HFFc6 (cell line): ENCODE measurements at places on chromosomes 7 and 10. TPM values are rescaled to one million over a fixed set of nuclear protein-coding genes. Genes with fewer than 3 reads are reported as not detected.
A peak's percentile ranks its signal among the peaks of the same experiment; 100 is the strongest.

DNA sequence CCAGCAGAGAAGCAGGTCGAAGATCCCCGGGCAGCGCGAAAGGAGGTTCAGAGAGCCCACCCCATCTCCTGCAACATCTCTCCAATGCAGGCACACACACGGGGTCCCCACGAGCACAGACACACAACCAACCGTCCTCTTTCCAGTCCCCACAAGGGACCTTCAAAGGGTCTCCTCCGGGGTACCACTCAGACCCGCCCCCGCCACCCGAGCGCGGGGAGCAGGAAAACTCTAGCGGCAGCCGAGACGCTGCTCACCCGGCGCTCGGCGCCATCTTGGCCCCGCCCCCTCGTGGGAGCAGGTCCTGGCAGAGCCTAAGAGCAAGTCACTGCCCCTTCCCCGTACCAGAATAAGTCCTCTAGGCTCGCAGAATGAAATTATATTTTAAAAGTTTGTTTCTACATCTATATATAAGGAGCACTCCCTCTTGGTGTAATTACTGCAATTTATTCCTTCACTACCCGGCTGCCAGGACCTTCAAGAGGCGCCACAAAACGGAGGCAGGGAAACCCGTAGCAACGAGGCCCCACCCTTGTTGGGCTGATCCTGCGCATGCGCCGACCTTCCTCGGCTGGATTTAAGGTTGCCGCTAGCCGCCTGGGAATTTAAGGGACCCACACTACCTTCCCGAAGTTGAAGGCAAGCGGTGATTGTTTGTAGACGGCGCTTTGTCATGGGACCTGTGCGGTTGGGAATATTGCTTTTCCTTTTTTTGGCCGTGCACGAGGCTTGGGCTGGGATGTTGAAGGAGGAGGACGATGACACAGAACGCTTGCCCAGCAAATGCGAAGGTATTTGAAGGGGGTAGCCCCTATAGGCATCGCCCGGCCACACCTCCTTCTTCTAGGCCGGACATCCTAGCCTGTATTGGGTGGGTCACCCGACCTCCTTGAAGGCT lies at the start of the genes CNPY4 and TAF6:
Gene CNPY4 (plus strand): TSS at position 563 of the 898 bp plus-strand sequence. CDS start 111 bp downstream, at position 674.
Gene TAF6 (minus strand): TSS at position 287 of the 898 bp plus-strand sequence. CDS start 5,149 bp downstream, outside the sequence.
- no peaks in the 10 kb centered on the region; the same call in 1 of the 2 replicates for H3K27me3 ChIP-seq
- peak within 1 kb of the TSS; percentile 97 for H3K4me3 ChIP-seq
- DNase-seq = peak; percentile 92
- peaks cover 8% of the 10 kb centered on the region for H3K4me1 ChIP-seq
- peak within 1 kb of the TSS; percentile 98 for H3K27ac ChIP-seq
- H3K36me3 ChIP-seq = peaks cover 21% of the 10 kb centered on the region

ELFN1 gene
- total RNA-seq = 1.6 to 3.9 TPM (median 3.3 TPM) in 3 replicates

- no peak overlapping the region for H3K27ac ChIP-seq
- H3K27me3 ChIP-seq = no peaks in the 10 kb centered on the region
- H3K4me1 ChIP-seq = peaks cover 4% of the 10 kb centered on the region
- no peaks in the 10 kb centered on the region for H3K36me3 ChIP-seq
- no peak for DNase-seq
Observed at GRCh38 chr10:79473496-79474095, 28.2 kb upstream of the ZCCHC24 start.

- H3K4me3 ChIP-seq = no peak overlapping the region
- H3K4me1 ChIP-seq = peaks cover 21% of the 10 kb centered on the region
- peaks cover 12% of the 10 kb centered on the region for H3K27me3 ChIP-seq
Observed at GRCh38 chr10:78715435-78715834, 353.3 kb upstream of the ZMIZ1 start.

CNPY1 gene
- not detected in 3 replicates for total RNA-seq

- H3K27me3 ChIP-seq = no peaks in the 10 kb centered on the region; the same call in 1 of the 2 replicates
- peaks cover 46% of the 10 kb centered on the region for H3K4me1 ChIP-seq
- H3K4me3 ChIP-seq = no peak overlapping the region
- peaks cover 5% of the 10 kb centered on the region; the same call in 1 of the 2 replicates for H3K36me3 ChIP-seq
- H3K27ac ChIP-seq = 0 out of 2 replicates have a peak overlapping the region, but pooled peaks have one; percentile 4
- no peak for DNase-seq
Observed at GRCh38 chr7:103626776-103627175, 180.8 kb upstream of the SLC26A5 start.

DNA sequence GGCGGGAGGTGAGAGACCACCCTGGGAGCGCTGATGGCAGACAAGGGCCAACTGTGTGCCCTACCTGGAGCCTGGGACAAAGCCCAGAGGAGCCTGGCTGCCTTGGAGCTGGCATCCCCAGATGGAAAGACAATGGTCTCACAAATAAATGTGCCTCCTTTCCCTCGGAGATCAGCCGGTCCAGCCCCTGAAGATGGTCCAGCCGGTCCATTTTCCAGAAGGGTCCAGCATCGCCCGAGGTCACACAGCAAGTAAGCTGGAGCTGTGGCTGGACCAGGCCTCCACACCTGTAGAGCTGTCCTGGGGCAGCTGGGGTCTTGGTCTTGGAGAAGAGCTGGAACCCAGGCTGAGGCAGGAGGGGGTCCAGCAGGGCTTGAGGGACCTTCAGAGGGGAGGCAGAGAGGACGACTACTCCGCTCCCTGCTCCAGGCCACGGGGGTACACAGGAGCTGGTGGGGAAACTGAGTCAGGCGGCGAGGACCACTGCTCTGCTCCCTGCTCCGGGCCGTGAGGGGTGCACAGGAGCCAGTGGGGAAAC lies 3.6 kb downstream of the ELFN1 start:
- no peak overlapping the region for H3K4me3 ChIP-seq
- DNase-seq = no peak
- peaks cover 6% of the 10 kb centered on the region; the same call in 1 of the 2 replicates for H3K27me3 ChIP-seq
- H3K36me3 ChIP-seq = no peaks in the 10 kb centered on the region
- H3K27ac ChIP-seq = no peak overlapping the region

TYW1 gene
- 15.0 to 18.1 TPM (median 16.5 TPM) in 3 replicates for total RNA-seq

ATP6V0A4 gene
- total RNA-seq = 0.58 to 1.1 TPM (median 0.65 TPM) in 3 replicates

GRCh38 chr7:129163875-129164544 lies 19.5 kb downstream of the TSPAN33 start:
- H3K4me3 ChIP-seq = no peak overlapping the region
- no peak overlapping the region for H3K27ac ChIP-seq
- peak; percentile 49 for DNase-seq
- H3K27me3 ChIP-seq = peaks cover 34% of the 10 kb centered on the region
- H3K4me1 ChIP-seq = no peaks in the 10 kb centered on the region
- H3K36me3 ChIP-seq = no peaks in the 10 kb centered on the region

- no peak overlapping the region for H3K27ac ChIP-seq
- H3K36me3 ChIP-seq = peaks cover 9% of the 10 kb centered on the region; the same call in 1 of the 2 replicates
- H3K4me1 ChIP-seq = no peaks in the 10 kb centered on the region
Observed at GRCh38 chr10:128867210-128867609, 599.8 kb upstream of the MGMT start.

CLRN3 gene
- not detected in 3 replicates for total RNA-seq

PRKG1 gene
- 9.3 and 11.1 TPM in 2 replicates for total RNA-seq

C10orf53 gene
- not detected in 3 replicates for total RNA-seq

NPTX2 gene
- not detected in 3 replicates for total RNA-seq

GRCh38 chr10:101894266-101894665 lies 50.7 kb upstream of the KCNIP2 start:
- no peak overlapping the region for H3K4me3 ChIP-seq
- H3K4me1 ChIP-seq = peaks cover 46% of the 10 kb centered on the region
- H3K27ac ChIP-seq = no peak overlapping the region
- DNase-seq = no peak
- H3K27me3 ChIP-seq = peaks cover 2% of the 10 kb centered on the region; the same call in 1 of the 2 replicates

DNA sequence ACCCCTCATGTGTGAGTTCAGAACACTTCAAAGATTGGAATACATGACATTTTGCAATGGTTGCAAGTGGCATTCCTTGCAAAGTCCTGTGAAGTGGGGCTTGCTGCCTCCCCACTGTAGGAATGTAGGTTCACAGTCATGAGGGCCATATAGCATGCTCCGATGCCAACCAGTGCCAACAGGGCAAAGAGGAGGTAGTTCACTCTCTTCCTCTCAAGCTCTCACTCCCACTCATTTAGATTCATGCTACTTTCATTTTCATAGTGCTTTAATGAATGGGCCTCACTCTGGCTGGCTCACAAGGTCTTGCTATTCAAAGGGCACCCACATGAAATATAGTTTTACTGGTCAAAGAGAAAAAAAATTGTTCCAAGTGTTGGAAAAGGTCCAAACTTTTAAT lies 169.9 kb upstream of the AOAH start:
- no peaks in the 10 kb centered on the region for H3K36me3 ChIP-seq
- no peak overlapping the region for H3K4me3 ChIP-seq
- DNase-seq = no peak
- H3K27ac ChIP-seq = no peak overlapping the region
- no peaks in the 10 kb centered on the region for H3K4me1 ChIP-seq

- DNase-seq = no peak
- H3K4me1 ChIP-seq = no peaks in the 10 kb centered on the region
- no peak overlapping the region for H3K4me3 ChIP-seq
- no peak overlapping the region for H3K27ac ChIP-seq
- H3K27me3 ChIP-seq = 0 out of 2 replicates have a peak, but pooled peaks cover 1% of the 10 kb centered on the region
Observed at GRCh38 chr10:8463853-8464252, 409.4 kb downstream of the GATA3 start.

DNA sequence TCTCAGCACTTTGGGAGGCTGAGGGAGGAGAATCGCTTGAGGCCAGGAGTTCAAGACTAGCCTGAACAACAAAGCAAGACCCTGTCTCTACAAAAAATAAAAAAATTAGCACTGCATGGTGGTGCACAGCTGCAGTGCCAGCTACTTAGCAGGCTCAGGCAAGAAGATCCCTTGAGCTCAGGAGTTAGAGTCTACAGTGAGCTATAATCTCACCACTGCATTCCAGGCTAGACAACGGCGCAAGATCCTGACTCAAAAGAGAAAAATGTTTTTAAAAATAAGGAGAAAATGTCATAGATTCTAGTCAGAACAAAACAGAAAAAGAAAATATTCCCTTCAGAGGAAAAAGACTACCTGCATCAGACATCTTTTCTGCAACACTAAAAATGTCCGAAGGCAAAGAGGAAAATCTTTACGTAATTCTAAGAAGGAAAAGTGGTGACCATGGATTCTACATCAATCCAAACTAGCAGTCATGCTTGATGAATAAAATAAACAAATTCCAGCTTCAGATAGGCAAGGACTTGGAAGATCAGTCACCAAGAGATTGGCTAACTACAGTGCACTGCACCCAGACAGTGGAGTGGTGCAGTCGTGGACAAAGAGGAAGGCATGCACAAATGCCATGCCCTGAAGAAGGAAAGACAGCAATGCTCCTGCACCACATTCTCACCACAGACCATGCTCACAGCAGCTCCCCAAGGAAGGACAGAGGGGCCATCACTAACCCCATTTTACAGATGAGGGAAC lies 54.3 kb downstream of the ERCC6 start:
- no peaks in the 10 kb centered on the region; the same call in 1 of the 2 replicates for H3K27me3 ChIP-seq
- H3K36me3 ChIP-seq = peaks cover 42% of the 10 kb centered on the region
- peaks cover 55% of the 10 kb centered on the region for H3K4me1 ChIP-seq
- H3K27ac ChIP-seq = peak overlapping the region; percentile 73

DNA sequence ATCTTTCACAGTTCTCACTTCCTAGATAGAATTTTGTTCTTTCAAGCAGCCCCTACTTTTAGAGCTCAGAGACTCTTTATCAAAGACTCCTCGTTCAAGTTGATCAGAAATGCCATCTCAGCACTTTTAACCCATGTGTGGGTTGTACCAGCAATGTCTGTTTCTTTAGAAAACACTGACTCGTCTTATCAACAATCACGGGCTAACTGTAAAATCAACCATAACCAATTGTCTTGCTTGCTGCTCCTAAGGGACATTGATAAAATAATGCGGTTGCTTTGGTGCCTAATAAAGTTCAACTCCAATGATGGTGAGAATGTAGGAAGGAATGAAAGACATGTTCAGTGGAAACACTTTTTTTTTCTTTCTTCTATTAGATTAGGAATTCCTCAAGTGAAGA lies 12.9 kb upstream of the CDK6 start:
- no peak for DNase-seq
- H3K36me3 ChIP-seq = no peaks in the 10 kb centered on the region; the same call in 1 of the 2 replicates
- no peak overlapping the region for H3K4me3 ChIP-seq

DNA sequence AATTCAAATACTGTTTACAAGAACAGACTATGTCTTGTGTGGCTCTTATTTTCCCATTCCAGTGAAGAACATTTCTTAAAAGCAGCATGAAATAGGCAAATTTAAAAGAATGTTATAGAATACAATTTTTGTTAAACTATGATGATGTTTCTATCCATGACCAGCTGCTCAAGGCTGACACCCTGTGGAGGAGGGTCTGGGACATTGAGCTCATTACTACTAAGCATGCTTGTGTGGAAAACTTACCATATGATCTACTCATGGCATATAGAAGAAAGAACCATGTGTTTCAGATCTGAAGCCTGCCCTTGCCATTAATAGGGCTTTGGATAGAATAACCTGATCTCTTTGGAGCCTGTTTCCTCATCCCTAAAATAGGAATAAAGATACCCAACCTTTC lies 125.0 kb downstream of the FOXP2 start:
- H3K27me3 ChIP-seq = peaks cover 1% of the 10 kb centered on the region; the same call in 1 of the 2 replicates
- H3K36me3 ChIP-seq = no peaks in the 10 kb centered on the region
- H3K4me3 ChIP-seq = no peak overlapping the region

- peaks cover 10% of the 10 kb centered on the region for H3K36me3 ChIP-seq
- DNase-seq = no peak
- no peak overlapping the region for H3K4me3 ChIP-seq
- H3K27ac ChIP-seq = no peak overlapping the region
Observed at GRCh38 chr10:121998462-121998861, 9.5 kb downstream of the TACC2 start.

DNA sequence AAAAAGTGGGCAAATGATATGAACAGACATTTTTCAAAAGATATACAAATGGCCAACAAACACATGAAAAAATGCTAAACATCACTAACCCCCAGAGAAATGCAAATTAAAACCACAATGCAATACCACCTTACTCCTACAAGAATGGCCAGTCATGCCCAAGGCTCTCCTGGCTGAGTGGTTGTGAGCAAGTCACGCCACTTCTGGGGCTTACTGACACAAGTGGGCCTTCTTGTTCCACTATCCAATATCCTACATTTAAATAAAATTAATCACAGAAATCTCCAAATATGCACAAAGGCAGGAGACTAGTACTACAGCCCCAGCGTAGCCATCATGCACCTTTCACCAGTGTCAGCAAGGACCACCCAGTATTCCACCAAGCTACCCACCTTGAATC lies 181.9 kb downstream of the TNS3 start:
- DNase-seq = no peak
- H3K4me3 ChIP-seq = no peak overlapping the region
- peaks cover 8% of the 10 kb centered on the region; the same call in 1 of the 2 replicates for H3K4me1 ChIP-seq
- no peak overlapping the region for H3K27ac ChIP-seq
- H3K36me3 ChIP-seq = peaks cover 41% of the 10 kb centered on the region

GRCh38 chr10:45155784-45156183 lies 155.1 kb downstream of the ZNF22 start:
- H3K36me3 ChIP-seq = no peaks in the 10 kb centered on the region
- H3K27me3 ChIP-seq = peaks cover 5% of the 10 kb centered on the region
- no peak overlapping the region for H3K27ac ChIP-seq
- DNase-seq = no peak

SH2D4B gene
- not detected in 2 replicates for total RNA-seq

ZNF511 gene
- total RNA-seq = 45.7 to 60.7 TPM (median 59.7 TPM) in 3 replicates

DNA sequence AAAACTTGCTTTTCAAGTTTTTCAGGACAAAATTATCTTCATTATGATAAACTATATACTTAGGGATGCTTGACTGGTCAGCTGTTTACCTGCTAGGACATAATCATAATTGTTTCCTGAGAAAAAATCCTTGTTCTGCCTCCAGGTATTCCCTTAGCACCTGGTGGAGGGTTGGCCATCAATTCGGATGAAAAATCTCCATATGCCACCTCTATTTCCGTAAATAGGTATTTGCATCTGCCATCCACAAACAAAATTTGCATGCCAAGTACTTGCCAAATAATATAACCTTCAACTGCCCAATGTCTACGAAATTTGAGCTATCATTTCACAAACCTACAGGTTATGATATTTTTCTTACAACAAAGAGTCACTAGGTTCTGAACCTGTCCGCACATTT lies 126.2 kb downstream of the RNF133 start:
- no peaks in the 10 kb centered on the region for H3K4me1 ChIP-seq
- no peak overlapping the region for H3K4me3 ChIP-seq
- DNase-seq = no peak
- H3K27ac ChIP-seq = no peak overlapping the region
- H3K27me3 ChIP-seq = no peaks in the 10 kb centered on the region
